Activated CD4-positive, alpha-beta T cell treated with anti-CD3 and anti-CD28 coated beads, Interleukin-2, amount 50 U/mL, for 24 hours (primary cell): ENCODE measurements at places on chromosomes 5 and 9.

GRCh38 chr9:11374926-11375325, 762.1 kb upstream of the PTPRD start:
- no peak for DNase-seq

GRCh38 chr9:73095425-73095824, 56.2 kb upstream of the ANXA1 start:
- no peak for DNase-seq

GRCh38 chr5:135242021-135242865, 156.8 kb downstream of the MACROH2A1 start:
- DNase-seq, result no peak

GRCh38 chr9:80720579-80720978, 968.8 kb downstream of the TLE1 start:
- no peak for DNase-seq

GRCh38 chr5:178068293-178068692, 45.0 kb upstream of the N4BP3 start:
- DNase-seq, result no peak

GRCh38 chr5:116522356-116523136, 52.1 kb downstream of the SEMA6A start:
- DNase-seq, result no peak
